ENCODE measurements at places on chromosomes 2 and 18.

- DNase-seq: no peak
Measured at GRCh38 chr2:171814883-171815282, 79.2 kb downstream of the SLC25A12 start.

DNA sequence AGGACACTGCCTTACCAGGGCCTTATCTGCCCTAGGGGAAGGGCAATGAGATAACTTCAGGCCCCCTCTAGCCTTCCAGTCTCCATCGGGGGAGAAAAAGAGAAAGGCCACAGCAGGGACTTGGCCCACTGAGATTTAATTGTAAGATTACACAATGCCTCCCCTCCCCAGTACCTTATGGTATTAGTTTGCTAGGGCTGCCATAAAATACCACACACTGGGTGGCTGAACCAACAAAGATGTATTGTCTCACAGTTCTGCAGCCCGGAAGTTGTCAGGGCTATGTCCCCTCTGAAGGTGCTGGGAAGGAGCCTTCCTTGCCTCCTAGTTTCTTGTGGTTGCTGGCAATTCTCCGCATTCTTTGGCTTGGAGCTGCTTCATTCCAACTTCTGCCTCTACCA, 34.8 kb upstream of the SPATA3 start:
- no peak for DNase-seq

DNA sequence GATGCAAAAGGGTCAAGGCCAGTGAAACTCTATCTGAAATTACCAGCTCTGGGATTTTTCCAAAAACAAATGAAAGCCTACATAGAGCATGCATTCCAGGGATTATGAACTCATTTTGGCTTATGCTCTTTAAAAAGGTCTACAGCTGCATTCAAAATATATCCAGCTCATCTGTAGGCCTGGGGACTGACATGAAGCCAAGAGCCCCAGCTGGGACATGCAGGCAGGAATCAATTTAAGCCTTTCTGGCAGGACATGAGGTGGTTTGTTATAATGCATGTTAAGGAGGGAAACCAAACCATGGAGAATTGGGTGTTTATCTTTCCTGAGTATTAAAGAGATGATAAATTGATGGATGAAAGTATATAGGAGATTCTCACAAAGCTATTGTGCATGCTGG, 164.5 kb downstream of the RBM43 start:
- no peak for DNase-seq

- no peak for DNase-seq
Measured at GRCh38 chr2:110771547-110772382, 39.4 kb downstream of the ACOXL start.

- no peak for DNase-seq
Measured at GRCh38 chr2:207418419-207418818, 111.3 kb upstream of the CREB1 start.

DNA sequence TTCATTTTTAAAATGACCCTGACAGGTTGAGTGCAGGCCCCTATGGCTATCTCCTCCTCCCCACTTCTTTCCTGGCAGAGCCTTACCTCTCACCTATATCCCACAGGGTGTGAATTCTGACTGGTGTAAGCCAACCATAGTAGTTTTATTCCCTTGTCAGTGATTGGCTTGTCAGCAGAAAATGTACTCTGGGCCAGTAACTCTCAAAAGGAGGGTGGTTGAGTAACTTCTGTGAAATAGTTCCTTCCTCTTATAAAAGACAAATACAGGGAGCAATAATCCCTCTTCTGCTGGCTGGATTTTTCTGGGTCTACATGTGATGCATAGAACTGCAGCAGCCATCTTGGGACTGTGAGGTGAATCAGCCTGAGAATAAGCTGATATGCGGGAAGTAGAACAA, 83.4 kb downstream of the RAPH1 start:
- no peak for DNase-seq

GRCh38 chr2:101197215-101197745, 46.1 kb upstream of the TBC1D8 start:
- no peak for DNase-seq

GRCh38 chr2:26849056-26849999, 1.4 kb downstream of the DPYSL5 start:
- DNase-seq: no peak

DNA sequence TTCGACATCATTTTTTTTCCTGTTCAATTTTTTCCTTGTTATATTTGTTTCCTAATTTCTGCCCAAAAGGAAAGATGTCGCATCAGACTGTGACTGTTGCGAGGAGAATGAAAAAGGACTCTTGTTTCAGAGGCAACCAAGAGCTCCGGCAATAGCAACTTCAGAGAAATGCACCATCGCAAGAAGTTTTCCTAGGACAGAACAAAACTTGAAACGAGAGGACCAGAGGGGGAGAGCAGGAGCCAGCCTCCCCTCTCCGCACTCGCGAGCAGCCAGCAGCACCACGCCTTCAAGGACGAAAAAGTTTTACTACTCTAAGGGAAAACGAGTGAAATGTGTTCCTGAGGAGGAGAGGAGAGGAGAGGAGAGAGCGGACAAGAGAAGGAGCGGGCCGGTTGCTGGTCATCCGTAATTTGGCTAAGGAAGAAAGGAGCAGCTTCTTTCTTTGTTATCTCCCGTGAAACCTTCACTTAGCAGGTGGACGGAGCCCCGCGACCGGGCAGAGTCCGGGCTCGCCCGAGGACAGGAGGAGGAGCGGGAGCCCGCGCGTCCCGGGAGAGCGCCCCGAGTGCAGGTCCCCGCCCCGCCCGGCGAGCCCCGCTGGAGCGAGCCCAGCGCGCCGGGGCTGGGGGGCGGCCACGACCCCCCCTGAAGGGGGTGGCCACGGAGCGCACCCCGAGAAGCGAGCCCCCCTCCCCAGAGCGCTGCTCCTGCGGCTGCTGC, 744 bp downstream of the POU3F3 start:
- DNase-seq: no peak

- DNase-seq: no peak
Measured at GRCh38 chr18:2597639-2598038, 26.3 kb downstream of the NDC80 start.

- no peak for DNase-seq
Measured at GRCh38 chr2:161355983-161356382, 47.8 kb downstream of the PSMD14 start.

DNA sequence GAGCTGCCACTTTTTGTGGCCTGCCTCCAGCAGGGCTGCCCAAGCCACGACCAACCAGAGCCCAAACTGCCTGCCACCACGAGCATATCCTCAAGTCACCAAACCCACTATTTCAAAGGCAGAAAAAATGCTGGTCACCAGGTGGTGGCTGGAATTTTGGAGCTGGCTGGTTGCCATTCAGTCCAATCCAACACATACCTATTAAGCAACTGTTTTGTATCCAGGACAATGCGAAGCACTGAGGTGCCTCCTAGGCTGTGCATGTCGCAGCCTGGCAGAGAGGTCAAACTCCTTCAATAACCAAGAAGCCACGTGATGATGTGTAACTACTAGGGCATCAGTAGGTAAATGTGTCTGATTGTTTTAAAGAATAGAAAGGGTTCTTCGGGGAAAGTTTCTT, 108.3 kb upstream of the PPP1CB start:
- no peak for DNase-seq

GRCh38 chr2:148922776-148923475, 47.9 kb downstream of the KIF5C start:
- no peak for DNase-seq

- no peak for DNase-seq
Measured at GRCh38 chr2:240635121-240635997, 10.1 kb downstream of the GPR35 start.

- DNase-seq: no peak
Measured at GRCh38 chr2:210315015-210315788, at the start of gene MYL1. Gene MYL1, minus strand, starts transcription at chr2:210315174. Its CDS starts 132 bp downstream, at chr2:210315042.

- DNase-seq: no peak
Measured at GRCh38 chr2:102422910-102423309, at the start of gene IL18RAP. Gene IL18RAP, plus strand, starts transcription at chr2:102423160. Its CDS starts 118 bp downstream, at chr2:102423278.

DNA sequence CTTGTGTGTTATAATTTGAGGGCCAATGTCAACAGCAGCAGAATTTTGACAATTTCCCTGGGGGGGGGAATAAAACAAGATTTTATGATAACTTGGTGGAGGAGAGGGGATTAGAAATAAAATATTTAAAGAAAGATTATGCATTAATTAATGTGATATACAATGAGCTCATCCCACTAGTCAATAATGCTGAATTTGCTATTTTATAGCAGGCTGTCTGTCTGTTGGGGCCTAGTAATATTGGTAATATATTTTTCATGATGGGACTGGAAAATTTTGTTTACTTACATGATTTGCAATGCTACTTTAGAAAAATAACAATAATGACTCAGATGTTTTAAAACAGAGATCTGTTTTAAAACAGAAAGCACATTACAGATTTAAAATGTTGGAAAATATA, 118.0 kb downstream of the RNF152 start:
- DNase-seq: no peak

DNA sequence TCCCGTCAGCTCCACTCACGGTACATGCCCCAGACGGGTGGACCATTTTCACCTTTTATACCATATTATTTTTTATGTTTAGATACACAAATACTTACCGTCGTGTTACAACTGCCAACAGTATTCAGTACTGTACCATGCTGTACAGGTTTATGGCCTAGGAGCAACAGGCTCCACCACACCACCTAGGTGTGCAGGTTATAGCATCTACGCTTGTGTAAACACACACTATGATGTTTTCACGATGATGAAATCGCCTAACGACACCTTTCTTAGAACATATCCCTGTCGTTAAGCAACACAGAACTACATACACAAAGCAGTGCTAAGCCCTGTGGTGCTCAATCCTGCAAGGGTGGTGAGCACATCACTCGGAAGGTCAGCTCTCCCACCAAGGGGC, 24.5 kb downstream of the NDUFA10 start:
- no peak for DNase-seq

- DNase-seq: no peak
Measured at GRCh38 chr2:48965204-48965603, 189.1 kb downstream of the FSHR start.

DNA sequence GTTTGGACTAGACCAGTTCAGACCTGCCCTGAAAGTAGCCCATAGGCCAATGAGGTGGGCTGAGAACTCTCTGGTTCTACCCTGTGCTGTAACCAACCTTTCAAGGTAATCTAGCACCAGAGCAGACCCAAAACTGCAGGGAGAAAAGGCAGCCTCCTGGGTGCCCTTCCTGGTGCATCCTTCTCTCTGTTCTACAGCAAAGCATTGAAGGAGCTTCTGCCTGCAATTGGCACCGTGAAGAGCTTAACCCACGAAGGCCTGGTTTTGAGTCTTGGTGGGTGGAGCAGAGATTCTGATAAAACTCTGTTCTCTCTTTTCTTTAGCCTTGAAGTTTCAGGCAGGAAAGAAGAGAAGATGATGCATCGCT, 55.5 kb downstream of the LIPG start:
- DNase-seq: no peak

DNA sequence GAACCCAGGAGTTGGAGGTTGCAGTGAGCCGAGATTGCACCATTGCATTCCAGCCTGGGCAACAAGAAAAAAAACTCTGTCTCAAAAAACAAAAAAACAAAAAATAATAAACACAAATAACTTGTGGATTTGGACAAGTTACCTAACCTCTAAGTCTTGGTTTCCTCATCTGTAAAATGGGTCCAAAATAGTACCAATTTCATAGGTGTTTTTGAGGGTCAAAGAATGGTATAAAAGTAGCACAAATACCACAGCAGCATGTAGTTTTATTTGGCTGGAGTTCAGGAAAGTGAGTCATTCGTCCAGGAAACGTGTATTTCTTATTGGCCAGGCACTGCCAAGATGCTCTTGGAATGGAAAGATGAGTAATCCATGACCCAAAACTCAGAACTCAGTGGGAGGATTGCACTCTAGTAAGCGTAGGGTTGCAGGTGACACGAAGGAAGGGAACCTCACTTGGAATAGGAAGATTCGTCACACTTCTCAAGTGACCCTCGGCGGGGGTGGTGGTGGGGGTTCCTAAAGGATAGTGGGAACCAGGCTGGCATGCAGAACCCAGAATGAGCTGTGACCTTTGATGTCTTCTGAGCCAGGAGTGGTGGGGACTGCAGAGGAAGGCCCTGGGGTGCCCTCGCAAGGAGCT, 24.4 kb downstream of the GRHL1 start:
- no peak for DNase-seq

DNA sequence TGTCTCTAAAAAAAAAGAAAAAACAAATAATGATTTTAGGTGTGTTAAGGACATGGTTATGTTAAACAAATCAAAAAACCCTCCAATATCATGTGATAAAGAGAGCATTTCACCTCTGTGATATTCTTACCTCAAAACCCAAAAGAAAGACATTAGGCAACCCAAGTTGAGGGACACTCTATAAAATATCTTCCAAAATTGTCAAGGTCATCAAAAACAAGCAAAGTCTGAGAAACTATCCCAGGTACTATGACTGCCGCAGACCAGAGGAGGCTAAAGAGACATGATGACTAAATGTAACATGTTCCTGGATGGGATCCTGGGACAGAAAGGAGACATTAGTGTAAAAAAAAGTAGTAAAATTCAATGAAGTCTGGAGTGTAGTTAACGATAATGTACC, 4.5 kb downstream of the SFXN5 start:
- DNase-seq: no peak

DNA sequence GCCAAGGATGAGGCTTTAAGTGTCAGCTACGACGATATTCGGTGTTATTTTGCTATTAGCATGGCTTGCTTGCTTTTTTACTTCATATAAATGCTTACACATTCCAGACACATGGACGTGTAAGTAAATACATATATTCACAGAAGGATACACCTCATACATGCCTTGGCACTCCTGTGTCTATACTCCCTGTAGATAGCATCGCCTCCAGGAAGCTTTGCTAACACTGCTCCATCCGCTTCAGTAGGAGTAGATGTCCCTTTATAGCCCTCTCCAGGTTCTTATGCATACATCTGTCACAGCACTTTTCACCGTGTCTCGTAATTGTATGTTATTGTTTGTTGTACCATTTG, 27.5 kb upstream of the KCTD1 start:
- DNase-seq: no peak

- DNase-seq: no peak
Measured at GRCh38 chr2:99150706-99151105, 4.0 kb downstream of the TSGA10 start.

DNA sequence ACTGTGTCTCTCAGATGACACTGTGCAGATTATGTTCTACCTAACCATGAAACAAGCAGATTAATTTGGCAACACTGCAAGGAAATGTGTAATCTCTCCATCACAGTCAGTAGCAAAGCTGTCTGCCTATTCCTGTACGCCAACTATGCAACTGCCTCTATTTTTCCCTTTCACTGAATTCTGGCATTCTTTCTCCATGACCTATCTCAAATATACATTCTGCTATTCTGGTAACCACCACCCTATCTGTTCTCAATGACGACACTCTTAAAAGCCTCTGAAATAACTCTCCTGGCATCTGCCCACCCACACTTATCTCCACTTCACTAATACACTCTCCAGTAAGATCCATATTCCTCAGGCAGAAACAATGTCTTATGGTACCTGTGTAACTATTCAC, 78.7 kb downstream of the ABCA12 start:
- DNase-seq: no peak
